AG04450 (cell line): ENCODE measurements at places on chromosomes 16 and 17. TPM values are rescaled to one million over a fixed set of nuclear protein-coding genes. Genes with fewer than 3 reads are reported as not detected.

GRCh38 chr16:3431779-3432219 lies 11.5 kb downstream of the ZNF597 start:
- no peak for DNase-seq

GRCh38 chr17:45429339-45430005 lies 3.2 kb downstream of the ARHGAP27 start:
- no peak for DNase-seq

DNA sequence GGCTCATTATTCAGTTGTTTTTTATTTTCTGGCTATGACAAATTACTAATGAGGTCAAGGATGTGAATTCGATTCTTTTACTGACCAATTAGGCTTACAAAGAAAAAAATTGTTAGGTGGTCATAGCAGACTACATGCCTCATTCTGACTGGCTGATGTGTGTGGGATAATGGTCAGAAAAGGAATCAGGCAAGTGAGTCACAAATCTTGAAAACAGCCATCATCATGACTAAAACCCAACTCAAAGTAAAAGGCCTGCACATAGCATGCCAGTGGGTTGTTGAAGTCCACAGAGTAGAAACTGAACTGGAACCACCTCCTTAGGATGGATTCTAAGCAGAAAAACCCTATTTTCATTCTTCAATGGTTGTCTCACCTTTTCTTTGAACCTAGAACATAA lies 8.6 kb downstream of the RPGRIP1L start:
- DNase-seq = peak; percentile 42

DNA sequence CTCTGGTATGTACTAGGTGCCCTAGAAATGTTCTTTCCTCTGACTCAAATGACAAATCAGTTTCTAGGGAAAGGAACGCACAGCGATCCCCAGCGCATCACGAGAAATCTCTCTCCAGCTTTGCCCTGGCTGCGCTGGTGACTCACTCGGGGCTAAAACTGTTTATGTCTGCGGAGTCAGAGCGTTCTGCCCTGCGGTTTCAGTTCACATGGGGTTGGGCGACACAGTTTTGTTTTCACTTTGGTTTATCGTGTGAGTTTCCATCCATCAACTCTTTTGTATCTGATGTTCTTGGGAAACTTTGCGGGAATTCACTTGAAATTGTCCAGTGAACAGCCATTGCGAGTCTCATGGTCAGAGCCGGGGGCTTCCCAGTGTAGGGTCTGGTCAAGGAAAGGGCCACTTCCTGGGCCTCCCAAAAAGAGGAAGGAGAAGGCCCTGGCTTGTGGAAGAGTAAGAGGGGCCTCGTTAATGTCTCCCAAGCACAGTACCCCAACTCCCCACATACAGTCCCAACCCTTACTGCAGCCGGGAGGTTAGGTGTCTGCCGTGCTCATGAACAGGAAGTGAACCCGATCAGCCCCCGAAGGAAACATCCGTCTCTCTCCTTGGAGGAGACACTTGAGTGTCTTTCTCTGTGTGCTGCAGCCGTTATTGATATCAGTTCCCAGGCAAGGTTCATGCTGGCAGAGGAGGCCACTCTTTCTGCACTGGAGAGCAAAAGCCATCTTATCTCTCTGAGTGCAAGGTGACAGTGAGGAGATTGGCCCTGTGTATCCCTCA lies 643.2 kb downstream of the WWOX start:
- DNase-seq = no peak

DNA sequence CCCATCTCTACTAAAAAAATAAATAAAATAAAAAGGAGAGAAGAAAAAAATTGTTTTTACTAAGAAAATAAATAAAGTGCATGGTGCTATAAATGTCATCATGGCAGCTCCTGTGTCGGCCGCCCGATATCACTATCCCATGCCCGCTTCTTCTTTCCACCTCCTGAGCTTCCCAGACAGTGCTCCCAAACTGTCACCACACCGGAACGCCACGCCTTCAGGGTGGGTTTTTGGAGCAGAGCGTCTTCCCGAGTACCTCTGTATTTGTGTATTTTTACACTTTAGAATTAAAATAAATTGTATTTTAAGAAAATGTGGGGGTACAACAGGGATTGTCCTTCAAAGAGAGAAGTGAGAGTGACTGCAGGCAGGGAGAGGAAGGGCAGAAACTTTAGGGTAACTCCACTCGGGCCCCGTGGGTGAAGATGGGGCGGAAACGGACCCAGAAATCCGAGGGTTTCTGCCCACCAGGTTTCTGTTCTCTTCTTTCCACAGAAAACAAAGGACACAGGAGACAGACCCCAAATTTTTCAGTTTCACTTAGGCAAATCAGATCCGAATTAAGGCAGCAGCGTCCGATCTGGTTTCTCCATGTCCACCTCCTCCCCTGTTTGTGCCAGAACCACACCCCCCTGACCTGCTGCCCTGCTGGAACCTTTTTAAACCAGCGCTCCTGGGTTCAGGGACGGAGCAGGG lies 3.6 kb upstream of the ITGAX start:
- no peak for DNase-seq

DNA sequence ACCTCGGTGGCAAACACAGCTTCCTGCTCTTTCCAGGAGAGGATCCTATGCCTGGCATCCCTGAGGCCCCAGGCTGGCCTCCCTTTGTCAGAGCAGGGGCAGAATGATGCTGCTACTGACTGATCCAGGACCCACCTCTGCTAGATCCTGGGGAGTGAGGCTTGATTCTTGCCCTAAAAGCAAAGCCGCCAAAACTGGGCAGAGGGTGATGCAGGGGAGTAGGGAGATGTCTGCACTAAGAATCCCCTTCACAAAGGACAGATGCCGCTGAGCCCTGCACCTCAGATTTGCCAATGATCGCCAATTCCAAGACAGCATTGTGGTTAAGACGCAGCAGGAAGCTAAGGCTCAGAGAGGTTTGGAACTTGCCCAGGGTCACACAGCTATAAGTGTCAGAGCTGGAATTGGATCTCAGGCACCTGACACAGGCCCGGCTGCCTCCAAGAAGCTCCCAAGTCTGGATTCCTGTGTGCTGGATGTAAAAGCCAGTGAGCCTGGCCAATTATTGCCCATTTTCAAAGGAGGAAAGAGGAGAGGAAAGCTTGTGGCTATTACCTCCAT lies 60.7 kb upstream of the TNRC6C start:
- DNase-seq = no peak

DNA sequence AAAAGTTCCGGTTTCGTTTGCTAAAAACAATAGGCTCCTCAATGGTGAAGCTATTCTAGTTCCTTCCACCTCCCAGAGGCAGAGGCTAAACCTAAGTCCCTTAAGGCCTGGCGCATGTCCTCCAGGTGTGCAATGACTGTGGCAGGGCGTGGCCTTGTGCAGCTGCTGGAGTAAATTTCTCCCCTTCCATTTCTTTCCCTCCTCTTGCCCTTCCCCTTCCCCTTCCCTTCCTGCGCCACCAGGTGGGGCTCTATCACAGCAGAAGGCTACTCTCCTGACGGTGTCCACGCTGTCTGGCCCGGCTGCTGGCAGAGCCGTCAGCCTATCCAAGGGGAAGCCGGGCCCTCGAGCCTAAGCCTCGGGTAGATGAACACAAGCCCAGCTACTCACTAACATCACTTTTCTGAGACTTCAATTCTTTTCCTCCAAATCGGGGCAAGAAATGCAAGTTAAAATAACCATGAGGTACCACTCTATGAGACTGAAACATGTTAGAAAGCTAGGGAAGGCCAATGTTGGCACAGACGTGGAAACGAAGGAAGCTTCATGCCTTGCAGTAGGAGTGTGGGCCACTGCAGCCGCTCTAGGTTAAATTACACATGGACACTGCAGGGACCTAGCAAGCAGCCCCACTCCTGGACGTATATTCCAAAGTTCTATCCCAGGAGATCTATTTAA lies 34.4 kb downstream of the C16orf78 start:
- peak; percentile 10 for DNase-seq

- DNase-seq = no peak
Observed at GRCh38 chr17:74728033-74728701, 8.9 kb upstream of the RAB37 start.

Gene MARCHF10
- 0.14 and 0.25 TPM in 2 replicates for polyA plus RNA-seq

DNA sequence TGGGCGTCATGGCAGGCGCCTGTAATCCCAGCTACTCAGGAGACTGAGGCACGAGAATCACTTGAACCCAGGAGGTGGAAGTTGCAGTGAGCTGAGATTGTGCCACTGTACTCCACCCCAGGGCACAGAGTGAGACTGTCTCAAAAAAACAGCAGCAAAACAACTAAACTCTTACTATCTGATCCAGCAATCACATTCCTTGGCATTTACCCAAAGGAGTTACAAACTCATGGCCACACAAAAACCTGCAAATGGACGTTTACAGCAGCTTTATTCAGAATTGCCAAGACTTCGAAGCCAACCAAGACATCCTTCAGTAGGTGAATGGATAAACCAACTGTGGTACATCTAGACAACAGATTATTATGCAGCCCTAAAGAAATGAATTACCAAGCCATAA lies 4.0 kb downstream of the SIAH1 start:
- DNase-seq = no peak

GRCh38 chr16:28000314-28001169 lies 63.0 kb downstream of the GSG1L start:
- DNase-seq = no peak

GRCh38 chr17:65131946-65132345 lies 5.2 kb upstream of the RGS9 start:
- peak; percentile 67 for DNase-seq

Gene TBC1D3K
- polyA plus RNA-seq = not detected in 2 replicates
